ENCODE measurements at places on chromosomes 3 and 15.

- no peak for DNase-seq
Observed at GRCh38 chr15:22257047-22258008, 177.0 kb downstream of the OR4M2 start.

DNA sequence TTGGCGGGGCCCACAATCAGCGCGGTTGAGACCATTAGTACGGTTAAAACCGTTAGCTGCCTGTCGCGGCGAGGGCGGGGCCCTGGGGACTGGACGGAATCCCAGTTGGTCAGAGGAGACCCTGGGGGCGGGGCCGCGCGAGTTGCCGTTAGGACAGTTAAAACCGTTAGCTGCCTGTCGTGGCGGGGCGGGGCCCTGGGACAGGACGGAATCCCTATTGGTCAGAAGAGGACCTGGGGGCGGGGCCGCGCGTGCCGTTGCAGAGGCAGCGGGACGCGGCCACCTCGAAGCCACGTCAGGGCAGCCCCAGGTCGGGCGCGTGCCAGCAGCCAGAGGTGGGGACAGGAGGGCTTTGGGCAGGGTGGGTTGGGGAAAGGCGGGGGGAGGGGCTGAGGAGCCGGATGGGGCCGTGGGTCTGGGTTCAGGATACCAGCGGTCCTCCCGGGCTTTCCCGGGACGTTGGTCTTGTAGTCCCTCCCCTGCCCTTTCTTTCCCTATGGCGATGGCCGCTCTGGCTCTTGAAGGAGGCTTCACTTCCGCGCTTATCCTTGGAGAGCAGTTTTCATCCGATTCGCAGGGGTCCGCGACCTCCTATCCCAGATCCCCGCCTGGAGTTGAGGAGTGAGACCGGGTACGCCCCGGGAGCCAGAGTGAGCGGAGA lies 28.0 kb downstream of the KLHDC8B start:
- peak; percentile 6 for DNase-seq

- DNase-seq: peak; percentile 64
Observed at GRCh38 chr3:9976721-9977709, 9.6 kb downstream of the EMC3 start.

DNA sequence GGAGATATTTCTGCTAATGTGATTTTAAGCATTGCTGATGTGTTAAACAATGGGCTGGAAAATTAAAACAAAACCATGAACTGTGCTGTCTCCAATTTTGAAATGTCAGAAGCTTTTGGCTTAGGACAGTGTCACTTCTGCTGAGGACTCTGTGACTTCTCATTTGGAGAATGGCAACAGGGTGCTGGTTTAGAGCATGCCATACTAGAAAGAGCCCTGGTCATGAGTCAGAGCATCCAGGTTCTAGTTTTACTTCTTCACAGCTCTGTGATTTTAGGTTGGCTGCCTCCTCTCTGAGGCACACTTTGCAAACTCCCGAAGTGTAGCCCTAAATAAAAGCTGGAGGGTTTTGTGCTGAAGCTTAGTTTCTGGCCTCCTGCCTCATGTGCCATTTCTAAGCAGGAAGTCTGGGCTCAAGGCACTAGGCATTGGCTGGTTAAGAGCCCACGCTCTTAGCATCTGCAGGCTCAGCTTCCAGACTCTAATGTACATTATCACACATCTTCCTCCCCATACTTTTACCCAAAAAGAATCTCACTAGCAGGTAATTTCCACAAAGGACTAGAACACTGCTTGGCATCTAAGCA lies 193.8 kb downstream of the CNTN3 start:
- DNase-seq: no peak

GRCh38 chr3:45218578-45219390 lies 7.3 kb downstream of the TMEM158 start:
- no peak for DNase-seq

- DNase-seq: no peak
Observed at GRCh38 chr3:136291302-136291701, 41.2 kb downstream of the PCCB start.

GRCh38 chr3:53074761-53075742 lies 29.2 kb upstream of the SFMBT1 start:
- DNase-seq: no peak

DNA sequence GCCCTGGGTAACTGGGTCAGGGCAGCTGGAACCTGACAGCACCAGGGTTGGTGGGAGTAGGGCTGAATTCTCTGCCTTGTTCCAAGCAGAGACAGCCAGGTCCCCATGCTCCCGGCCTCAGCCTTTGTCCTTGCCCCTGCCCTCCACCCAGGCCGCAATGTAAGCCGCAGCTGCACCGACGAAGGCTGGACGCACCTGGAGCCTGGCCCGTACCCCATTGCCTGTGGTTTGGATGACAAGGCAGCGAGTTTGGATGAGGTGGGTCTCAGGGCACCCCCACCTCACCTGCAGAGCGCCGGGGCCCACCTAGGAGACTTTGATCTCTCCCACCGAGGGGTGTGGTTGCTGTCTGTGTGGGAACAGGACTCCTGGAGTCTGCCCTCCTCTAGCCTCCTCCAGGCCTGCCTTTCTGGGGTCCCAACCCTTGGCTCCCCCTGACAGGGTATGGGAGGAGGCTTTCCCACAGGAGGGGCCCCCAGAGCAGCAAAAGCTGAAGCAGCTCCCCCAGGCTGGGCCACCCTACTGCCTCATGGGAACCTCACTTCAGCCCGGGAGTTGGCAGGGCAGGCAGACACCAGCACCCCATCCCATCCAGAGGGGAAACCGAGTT lies 23.4 kb downstream of the VIPR1 start:
- DNase-seq: no peak

- DNase-seq: no peak
Observed at GRCh38 chr3:128021768-128022372, 30.4 kb upstream of the SEC61A1 start.

DNA sequence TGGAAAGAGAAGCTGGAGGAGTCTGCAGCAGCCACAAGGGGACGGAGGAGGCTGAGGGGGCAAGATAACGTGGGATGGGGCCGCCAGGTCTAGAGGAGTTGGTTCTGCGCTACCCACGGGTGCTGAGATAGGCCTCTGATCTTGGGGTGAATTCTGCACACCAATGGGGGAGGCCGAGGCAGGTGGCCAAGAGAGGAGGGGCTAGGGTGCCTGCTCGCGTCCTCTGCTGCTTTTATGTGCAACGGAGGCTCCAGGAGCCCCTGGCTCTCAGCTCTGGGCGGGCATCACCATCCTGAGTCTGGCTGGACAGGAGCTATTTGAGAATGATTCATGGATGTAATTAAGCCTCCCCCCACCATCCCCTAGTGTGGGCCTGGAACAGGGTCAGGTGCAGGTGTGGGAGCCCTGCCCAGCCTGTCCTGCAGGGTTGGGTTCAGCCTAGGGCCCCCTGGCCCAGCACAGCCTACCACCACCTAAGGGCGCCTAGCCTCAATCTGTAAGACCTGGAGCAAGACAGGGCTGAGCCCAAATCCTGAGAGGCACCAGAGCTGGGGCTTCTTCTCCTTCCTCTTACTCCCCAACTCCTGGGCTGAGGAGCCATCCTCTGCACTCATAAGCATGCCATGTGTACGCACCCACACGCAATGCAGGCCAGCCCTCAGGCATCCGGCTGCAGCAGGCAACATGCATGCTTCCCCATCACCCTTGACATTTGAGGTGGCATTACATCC lies 32.3 kb upstream of the SEMA3F start:
- DNase-seq: no peak

DNA sequence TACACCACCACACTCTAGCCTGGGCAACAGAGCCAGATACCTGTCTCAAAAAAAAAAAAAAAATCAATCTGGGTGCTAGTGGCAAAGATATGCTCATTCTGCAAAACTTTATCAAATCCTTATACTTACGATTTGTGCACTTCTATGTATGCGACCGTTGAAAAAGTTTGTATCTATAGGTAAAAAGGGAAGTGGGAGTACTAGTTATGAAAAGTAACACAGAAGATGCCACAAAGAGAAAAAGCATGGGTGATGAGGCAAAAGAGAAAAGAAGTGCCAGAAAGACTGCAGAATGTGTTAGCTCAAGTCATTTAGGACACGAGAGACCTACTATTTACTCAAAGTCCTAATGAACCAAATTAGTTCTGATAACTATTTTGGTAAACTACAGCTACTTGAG lies 407.8 kb downstream of the SHQ1 start:
- DNase-seq: no peak

DNA sequence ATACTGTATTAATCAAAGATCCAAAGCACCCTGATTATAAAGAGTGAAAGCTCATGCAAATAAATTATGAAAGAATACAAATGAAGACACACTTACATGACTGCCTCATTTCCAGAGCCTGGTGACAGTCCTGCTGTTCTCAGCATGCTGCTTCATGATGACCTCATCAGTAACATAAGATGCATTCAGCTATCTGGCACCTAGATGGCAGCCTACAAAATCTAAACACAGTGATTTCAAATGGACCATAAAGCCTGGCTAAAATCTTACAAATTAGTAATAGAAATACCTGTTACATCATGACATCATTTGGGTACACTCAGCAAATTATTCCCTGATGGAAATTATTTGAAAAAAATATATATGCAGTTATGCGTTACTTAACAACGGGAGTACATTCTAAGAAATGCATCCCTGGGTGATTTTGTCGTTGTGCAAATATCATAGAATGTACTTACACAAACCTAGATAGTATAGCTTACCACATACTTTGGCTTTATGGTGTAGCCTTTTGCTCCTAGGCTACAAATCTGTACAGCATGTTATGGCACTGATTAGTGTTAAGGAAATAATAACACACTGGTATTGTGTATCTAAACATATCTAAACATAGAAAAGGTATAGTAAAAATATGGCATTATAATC lies 207.2 kb downstream of the EPHA3 start:
- DNase-seq: no peak

DNA sequence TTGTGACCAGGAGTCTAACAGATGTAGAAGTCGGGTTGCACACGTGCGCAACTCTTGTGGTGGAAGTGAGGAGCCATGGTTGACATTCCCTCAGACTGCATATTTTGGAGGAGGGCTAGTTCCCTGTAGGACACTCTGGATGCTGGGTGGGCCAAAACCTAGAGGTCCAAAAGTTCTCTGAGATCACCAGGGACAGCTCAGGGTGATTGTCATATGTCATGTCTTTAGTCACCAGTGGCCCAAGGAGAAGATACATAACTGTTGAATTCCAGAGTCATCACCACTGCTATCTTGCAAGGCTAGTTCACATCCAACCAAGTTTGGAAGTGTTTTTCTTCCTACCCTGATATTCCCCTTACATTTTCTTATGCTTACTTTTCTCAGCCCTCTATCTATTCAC lies 95.2 kb upstream of the C3orf80 start:
- no peak for DNase-seq

GRCh38 chr3:7787871-7788828 lies 713.5 kb upstream of the LMCD1 start:
- DNase-seq: no peak

DNA sequence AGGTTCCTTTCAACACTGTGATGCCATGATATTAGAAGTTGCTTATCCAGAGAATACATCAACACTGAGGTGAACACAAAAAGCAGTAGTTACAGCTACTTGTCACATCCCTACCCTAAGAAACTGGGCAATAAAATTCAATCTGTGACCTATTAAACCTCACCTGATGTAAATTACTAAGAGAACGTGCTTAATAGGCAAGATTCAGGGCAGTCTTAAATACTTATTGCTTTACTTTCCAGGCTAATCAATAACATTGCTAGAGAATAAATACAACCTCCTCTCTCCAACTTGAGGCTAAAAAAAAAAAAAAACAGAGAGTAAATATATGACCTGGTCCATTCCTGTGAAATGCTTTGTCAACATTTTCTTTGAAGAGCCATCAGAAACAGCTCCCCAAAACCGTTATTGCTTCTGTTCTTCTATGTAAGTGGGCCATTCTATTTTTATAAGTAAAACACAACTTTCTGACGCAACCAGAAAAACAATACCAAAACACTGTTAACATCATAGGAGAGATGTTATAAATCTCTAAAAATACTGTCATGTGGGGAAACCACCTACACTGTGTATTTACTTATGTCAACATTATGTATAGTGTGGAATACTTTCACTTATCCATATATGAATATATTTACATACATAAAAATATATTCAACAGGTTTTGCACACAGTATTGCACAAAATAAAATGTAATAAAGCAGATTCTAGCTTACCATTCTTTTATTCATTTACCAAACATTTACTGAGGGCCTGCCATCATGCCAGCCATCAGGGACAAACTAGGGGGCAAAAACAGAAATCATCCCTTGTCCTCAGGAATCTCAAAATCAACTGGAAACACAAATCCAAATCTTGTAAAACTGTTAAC lies 2.7 kb downstream of the NKIRAS1 start:
- no peak for DNase-seq

- peak; percentile 30 for DNase-seq
Observed at GRCh38 chr3:4306860-4307259, 3.7 kb downstream of the SETMAR start.

DNA sequence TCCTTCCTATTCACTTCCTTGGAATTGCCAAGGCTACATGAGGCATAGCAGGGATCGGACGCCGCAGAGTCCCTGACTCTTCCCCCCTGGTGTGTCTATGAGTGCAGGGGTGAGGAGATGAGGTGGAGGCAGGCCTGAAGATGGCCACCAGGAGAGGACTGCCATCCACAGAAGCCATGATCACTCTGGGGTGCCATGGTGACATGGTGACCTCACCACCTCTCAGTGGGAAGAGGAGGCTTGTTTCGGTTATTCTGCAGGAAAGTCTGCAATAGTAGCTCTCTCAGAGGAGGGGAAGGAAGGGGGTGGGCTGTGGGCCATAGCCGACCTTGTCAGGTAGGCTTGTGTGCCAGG lies 57.0 kb upstream of the LIMD1 start:
- DNase-seq: no peak

- no peak for DNase-seq
Observed at GRCh38 chr3:136919799-136920580, 37.8 kb upstream of the IL20RB start.

- no peak for DNase-seq
Observed at GRCh38 chr15:82538961-82539690, 1.1 kb downstream of the RPS17 start.

- no peak for DNase-seq
Observed at GRCh38 chr3:46504789-46505188, 7.0 kb downstream of the RTP3 start.

GRCh38 chr3:25378786-25379311 lies 49.2 kb upstream of the RARB start:
- DNase-seq: no peak

- DNase-seq: no peak
Observed at GRCh38 chr3:173945170-173945569, 547.6 kb downstream of the NLGN1 start.

- DNase-seq: no peak
Observed at GRCh38 chr15:86615816-86616215, 536.1 kb downstream of the AGBL1 start.

DNA sequence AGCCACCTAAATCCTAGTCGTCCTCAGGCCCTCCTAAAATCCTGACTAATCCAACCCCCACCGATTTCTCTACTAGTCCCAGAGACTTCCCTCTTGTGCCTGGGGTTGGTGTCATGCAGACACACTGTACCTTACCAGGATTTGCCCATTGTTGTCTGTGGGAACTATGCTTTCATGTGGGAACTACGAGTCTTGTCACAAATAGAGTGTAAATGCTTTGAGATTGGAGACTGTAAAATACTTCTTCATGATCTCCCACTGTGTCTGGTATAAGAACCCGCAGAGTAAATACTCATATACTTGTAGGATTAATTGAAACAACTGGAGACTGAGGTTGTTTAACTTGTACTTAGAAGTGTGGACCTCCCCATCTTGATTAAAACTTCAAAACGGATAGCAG lies 11.2 kb downstream of the B3GNT5 start:
- DNase-seq: no peak

- no peak for DNase-seq
Observed at GRCh38 chr3:156433138-156433537, 121.8 kb downstream of the SSR3 start.

GRCh38 chr15:92429378-92430068 lies 35.8 kb downstream of the ST8SIA2 start:
- no peak for DNase-seq

- no peak for DNase-seq
Observed at GRCh38 chr3:94179059-94179458, 116.2 kb downstream of the NSUN3 start.
